Heart left ventricle (tissue), 16 donors: ENCODE measurements at places on chromosomes 11 and 22. TPM values are rescaled to one million over a fixed set of nuclear protein-coding genes. Genes with fewer than 3 reads are reported as not detected.

GRCh38 chr22:37498289-37498909 is 12.2 kb upstream of the MFNG start:
- no peak for DNase-seq

DNA sequence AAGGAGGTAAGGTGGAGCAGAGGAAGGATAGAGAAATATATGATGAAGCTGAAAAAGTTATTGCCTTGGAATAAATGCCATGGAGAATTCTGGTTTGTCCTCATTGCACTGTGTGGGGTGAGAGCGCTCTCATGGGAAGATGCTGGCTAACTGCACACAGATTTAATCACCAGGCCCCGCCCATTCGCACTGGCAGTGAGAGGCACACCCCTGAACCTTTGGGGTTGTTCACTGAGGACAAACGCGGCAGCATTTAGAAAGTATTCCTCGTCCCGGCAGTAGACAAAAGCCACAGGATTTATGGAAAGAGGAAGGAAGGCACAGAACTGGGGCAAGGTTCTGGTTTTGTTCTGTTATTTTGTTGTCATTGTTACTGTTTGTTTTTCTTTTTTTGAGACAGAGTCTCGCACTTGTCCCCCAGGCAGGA is 70.2 kb downstream of the MED15 start:
- no peak for DNase-seq

- no peak for DNase-seq
These were observed 76.1 kb downstream of the BBOX1 start for GRCh38 chr11:27116684-27117083.

GRCh38 chr11:18927550-18928322 is 11.5 kb downstream of the MRGPRX1 start:
- DNase-seq = no peak

GRCh38 chr22:22030493-22031182 is 48.1 kb upstream of the TOP3B start:
- DNase-seq = no peak

The MS4A15 gene
- polyA plus RNA-seq = not detected

The SCARF2 gene
- 1.5 TPM for polyA plus RNA-seq

The CFAP300 gene
- polyA plus RNA-seq = 0.15 TPM
